ENCODE measurements at places on chromosomes 3 and 15. TPM values are rescaled to one million over a fixed set of nuclear protein-coding genes. Genes with fewer than 3 reads are reported as not detected.

DPH6 gene
- total RNA-seq = 37.2 TPM

ARNT2 gene
- 50.2 TPM for total RNA-seq

AADACL2 gene
- not detected for total RNA-seq

CATSPER2 gene
- 29.7 TPM for total RNA-seq

APPL1 gene
- total RNA-seq = 47.4 TPM

POLQ gene
- total RNA-seq = 12.0 TPM

ERC2 gene
- 1.9 TPM for total RNA-seq

RPL15 gene
- total RNA-seq = 1,409 TPM

CFAP20DC gene
- total RNA-seq = 42.0 TPM

GREM1 gene
- 1.8 TPM for total RNA-seq

TM4SF4 gene
- 0.39 TPM for total RNA-seq

FOXP1 gene
- 75.9 TPM for total RNA-seq

SEMA3G gene
- total RNA-seq = 2.1 TPM

ITGA11 gene
- total RNA-seq = 4.3 TPM

CCR9 gene
- not detected for total RNA-seq

MESP2 gene
- total RNA-seq = 2.2 TPM

ALPK3 gene
- 5.0 TPM for total RNA-seq

NR2E3 gene
- 4.3 TPM for total RNA-seq

CD200R1 gene
- 1.7 TPM for total RNA-seq

TMEM40 gene
- total RNA-seq = 1.5 TPM

BFSP2 gene
- not detected for total RNA-seq

SAMD7 gene
- not detected for total RNA-seq

PRKCI gene
- total RNA-seq = 96.5 TPM

GOLGA6L26 gene
- total RNA-seq = 5.8 TPM

GRK7 gene
- total RNA-seq = not detected

MORC1 gene
- total RNA-seq = 16.0 TPM

SLC12A1 gene
- total RNA-seq = 0.62 TPM

ZNF80 gene
- total RNA-seq = 0.47 TPM

CD80 gene
- total RNA-seq = 2.0 TPM

MANF gene
- 48.6 TPM for total RNA-seq

REC114 gene
- 28.7 TPM for total RNA-seq

COMMD2 gene
- total RNA-seq = 27.7 TPM

CCR8 gene
- total RNA-seq = not detected

ABI3BP gene
- total RNA-seq = 25.0 TPM

CD47 gene
- 43.5 TPM for total RNA-seq

TIPIN gene
- total RNA-seq = 36.8 TPM

CAPN3 gene
- total RNA-seq = 33.6 TPM

COX5A gene
- total RNA-seq = 77.4 TPM

NEK11 gene
- total RNA-seq = 22.4 TPM

ERICH6 gene
- total RNA-seq = 24.0 TPM

CLASP2 gene
- 68.4 TPM for total RNA-seq

EXD1 gene
- total RNA-seq = 20.7 TPM

DGKG gene
- total RNA-seq = 1.1 TPM

PDZRN3 gene
- total RNA-seq = 23.1 TPM

MNS1 gene
- total RNA-seq = 29.8 TPM

RASGRP1 gene
- total RNA-seq = 9.2 TPM

TRPM1 gene
- total RNA-seq = 3.6 TPM

C15orf62 gene
- not detected for total RNA-seq

TBCCD1 gene
- 33.1 TPM for total RNA-seq

SMCO1 gene
- total RNA-seq = 0.25 TPM

SKOR1 gene
- 1.1 TPM for total RNA-seq

HRG gene
- not detected for total RNA-seq

All from testis (tissue), 5 donors.